ENCODE measurements at places on chromosomes 3 and 15.

DNA sequence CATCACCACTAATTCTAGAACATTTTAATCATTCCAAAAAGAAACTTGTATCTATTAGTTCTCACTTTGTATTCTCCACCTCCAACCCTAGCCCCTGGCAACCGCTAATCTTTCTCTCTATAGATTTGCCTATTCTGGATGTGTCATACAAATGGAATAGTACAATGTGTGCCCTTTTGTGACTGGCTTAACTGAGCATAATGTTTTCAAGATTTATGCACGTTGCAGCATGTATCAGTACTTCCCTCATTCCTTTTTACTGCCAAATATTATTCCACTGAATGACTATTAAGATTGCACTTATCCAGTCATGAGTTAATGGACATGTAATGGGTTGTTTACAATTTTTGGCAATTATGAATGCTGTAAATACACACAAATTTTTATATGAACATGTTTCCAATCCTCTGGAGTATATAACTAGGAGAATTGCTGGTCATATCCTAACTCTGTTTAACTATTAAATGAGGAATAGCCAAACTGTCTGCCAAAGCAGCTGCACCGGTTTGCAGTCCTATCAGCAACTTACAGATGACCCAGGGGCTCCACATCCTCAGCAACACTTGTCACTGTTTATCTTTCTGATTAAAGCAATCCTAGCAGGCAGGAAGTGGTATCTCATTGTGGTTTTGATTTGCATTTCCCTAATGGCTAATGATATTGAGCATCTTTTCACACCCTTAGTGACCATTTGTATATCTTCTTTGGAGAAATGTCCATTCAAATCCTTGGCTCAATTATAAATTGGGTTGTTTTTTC lies 42.9 kb downstream of the DCUN1D1 start:
- no peak for DNase-seq

GRCh38 chr15:86016750-86017149 lies 62.9 kb upstream of the AGBL1 start:
- no peak for DNase-seq

GRCh38 chr15:29917600-29918597 lies 95.6 kb upstream of the TJP1 start:
- DNase-seq = no peak

DNA sequence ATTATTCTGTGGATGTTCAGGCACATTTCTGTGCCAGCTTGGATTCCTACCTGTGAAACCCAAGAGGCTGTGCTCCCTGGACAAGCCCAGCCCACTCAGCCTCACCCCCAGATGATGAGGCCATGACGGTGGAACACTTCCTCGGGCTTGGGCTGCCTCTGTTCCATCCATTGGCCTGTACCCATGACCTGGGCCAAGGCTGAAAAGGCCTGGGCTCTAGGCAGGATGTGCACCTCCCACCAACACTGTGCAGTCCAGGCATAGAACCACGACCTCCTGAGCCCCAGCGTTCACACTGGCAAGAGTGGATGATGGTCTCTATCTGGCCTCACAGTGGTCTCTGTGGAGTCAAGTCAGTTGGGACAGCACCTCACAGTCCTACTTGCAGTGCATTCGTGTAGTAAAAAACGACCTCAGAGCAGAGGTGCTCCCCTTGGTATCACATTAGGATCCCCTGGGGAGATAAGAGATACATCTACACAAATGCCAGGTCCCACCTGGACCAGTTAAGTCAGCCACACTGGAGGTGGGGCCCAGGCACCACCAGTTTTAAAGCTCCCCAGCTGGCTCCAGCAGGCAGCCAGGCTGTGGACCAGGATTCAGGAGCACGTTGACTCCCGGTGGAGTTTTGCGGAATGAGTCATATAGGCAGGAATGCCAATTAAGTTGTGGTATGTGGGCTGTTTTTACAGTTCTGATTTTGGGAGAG lies 39.0 kb upstream of the IGF1R start:
- DNase-seq = peak; percentile 90

DNA sequence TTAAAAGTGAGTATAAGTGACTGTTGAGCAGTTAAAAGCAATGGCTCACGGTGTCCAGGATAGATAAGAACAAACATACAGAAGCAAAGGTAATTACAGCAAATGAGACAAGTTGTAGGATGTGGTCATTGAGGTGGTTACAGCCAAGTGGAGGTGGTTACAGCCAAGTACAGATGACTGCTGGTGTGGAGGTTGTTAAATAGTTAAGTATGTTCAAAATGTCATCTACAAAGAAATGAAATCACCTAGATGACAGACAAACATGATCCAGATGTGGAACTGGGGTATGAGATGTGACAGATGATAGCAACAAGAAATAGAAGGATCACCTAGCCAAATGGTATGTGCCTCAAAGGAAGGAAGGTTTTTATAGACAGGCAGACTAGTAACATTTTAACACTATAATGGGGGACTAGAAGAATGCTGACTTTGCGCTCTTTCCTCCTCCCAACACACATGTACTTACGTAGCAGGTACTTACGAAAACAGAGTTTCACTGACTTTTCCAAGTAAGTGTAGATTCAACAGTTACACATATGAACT lies 6.8 kb upstream of the ANKRD28 start:
- DNase-seq = no peak

- no peak for DNase-seq
Measured at GRCh38 chr3:111073218-111073617, 1.6 kb downstream of the NECTIN3 start.

DNA sequence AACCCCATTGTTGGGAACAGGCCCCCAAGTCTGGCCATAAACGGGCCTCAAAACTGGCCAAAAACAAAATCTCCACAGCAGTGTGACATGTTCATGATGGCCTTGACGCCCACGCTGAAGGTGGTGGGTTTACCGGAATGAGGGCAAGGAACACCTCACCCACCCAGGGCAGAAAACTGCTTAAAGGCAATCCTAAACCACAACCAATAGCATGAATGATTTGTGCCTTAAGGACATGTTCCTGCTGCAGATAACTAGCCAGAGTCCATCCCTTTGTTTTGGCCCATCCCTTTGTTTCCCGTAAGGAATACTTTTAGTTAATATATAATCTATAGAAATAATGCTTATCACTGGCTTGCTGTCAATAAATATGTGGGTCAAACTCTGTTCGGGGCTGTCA lies 47.7 kb downstream of the KLHDC8B start:
- DNase-seq = no peak

DNA sequence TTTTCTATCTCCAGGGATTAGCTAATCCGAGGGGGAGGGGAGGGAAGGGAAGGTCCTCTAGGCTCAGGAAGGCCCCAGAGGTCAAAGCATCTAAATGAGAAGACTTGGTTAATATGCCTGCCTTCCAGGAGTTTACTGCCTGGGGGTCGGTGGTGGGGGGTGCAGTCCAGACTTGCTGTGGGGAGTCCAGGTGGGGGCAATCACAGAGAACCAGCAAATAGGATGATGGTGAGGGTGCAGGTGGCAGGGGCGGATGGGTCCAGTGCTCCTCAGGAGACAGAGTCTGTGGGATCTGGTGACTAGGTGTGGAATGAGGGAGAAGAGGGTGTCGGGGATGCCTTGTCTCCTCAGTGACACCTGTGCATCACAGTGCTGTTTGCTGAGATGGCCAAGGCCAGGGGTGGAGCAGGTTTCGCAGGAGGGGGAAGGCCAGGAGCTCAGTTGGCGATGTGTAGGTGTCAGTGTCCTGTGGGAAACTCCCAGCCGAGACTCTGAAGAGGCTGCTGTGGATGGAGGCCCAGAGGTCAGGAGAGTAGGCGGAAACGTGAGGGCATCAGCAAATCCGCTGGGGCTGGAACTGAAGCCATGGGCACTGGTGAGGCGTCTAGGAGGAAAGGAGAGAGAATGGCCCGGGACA lies 8.1 kb downstream of the CFAP100 start:
- no peak for DNase-seq

DNA sequence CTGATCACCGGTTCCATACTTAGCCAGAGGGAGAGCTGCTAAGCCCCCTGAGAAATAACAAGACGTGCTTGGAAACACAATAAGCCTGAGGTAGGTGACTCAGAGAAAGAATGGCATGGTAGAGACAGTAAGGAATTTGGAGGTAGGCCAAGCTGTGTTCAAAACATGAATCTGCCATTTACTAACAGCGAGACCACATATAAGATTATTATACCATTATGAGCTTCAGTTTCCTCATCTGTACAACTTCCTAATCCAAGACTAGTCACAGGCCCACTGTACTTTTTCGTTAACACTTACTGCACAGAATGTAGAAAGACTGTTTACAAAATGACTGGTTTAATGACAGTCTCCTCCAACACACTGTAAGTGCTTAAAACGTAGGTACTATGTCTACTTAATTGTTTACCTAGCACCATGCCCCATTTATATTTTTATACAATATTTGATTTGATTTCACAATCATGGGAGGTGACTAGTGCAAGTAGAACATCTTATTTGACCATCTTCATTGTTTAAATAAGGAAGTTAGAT lies 25.7 kb downstream of the ATOSA start:
- peak; percentile 80 for DNase-seq

GRCh38 chr15:65761210-65761926 lies 30.7 kb downstream of the DENND4A start:
- no peak for DNase-seq

DNA sequence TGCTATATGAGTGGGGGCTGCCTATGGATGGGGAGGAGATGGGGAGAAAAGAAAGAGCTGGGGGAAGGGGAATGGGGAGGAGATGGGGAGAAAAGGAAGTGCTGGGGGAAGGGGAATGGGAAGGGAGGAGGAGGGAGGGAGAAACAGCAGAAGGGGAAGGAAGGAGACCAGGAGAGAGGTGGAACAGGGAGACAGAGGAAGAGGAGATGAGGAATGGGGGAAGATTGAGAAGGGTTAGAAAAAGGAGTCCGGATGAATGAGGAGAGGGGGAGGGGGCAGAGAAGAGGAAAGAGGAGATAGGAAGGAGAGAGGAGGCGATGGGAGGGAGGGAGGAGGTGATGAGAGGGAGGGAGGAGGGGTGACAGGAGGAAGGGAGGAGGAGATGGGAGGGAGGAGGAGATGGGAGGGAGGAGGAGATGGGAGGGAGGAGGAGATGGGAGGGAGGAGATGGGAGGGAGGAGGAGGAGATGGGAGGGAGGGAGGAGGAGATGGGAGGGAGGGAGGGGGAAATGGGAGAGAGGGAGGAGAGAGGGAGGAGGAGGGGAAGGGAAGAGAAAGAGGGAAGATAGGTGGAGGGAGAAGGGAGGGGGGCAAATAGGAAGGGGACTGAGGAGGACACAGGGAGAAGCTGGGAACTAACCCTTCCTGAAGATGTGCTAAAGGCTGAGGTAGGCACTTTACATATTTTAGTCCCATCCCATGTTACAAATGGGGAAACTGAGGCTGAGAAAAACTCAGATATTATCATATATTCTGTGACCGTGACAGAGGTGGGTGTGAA lies 6.6 kb upstream of the BCL2L10 start:
- no peak for DNase-seq

DNA sequence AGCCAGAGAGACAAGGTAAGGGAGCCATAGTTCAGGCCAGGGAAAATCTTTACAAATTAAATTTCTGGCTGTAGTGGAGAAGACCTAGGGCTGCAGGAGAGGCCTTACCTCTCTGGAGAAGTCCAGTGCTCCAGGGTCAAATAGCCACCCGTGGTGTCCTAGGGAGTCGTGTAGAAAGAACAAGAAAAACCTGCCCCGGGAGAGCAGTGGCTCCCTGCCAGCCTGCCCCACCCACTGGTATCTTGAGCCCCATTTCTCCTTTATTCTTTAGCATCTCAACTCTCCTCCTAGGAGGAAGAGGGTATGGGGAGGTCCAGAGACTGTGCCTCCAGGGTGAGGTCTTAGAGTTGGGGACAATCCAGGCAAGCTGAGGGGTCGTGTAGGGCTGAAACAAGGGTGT lies 32.1 kb upstream of the NTRK3 start:
- DNase-seq = no peak

- no peak for DNase-seq
Measured at GRCh38 chr15:84006421-84006820, 229.2 kb upstream of the GOLGA6L4 start.

DNA sequence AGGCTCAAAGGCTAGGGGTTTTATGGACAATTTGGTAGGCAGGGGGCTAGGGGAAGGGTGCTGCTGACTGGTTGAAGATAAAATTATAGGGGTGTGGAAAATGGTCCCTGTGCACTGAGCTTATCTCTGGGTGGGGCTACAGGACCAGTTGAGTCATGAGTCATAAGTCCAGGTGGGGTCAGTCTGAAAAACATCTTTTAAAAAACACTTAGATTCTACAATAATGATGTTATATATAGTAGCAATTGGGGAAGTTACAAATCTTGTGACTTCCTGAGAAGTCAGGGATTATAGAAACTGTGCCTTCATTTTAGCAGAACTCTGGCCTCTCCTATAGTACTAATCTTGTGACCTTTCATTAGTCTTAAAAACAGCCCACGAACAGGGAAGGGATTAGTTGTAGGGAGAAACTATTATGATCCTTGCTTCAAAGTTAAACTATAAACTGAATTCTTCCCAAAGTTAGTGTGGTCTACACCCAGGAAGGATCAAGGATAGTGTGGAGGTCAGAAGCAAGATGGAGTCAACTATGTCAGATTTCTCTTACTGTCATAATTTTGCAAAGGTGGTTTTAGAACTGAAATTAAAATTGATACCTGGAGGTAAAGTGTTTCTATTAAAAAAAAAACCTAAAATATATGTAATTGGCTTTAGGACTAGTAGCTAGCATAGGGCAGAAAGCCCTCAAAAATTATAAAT lies 130.1 kb downstream of the P2RY1 start:
- no peak for DNase-seq

GRCh38 chr3:188914552-188914951 lies 257.2 kb upstream of the TPRG1 start:
- DNase-seq = no peak

GRCh38 chr3:38723569-38724391 lies 74.3 kb upstream of the SCN5A start:
- DNase-seq = no peak

DNA sequence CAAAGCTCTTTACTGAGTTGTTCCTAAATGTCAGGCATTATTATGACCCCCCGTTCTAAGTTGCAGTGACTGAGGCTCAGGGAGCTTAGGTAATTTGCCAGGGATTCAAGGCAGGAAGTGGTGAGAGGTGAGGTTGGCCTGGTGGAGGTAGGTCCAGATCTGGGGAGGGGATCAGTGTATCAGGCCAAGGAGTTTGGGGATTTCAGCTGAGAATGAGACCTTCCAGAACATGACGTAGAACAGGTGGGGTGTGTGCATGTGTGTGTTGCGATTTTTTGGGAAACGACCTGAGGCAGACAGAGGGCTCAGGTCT lies 41.1 kb upstream of the MRPS22 start:
- DNase-seq = no peak

- no peak for DNase-seq
Measured at GRCh38 chr3:102329066-102329465, 105.7 kb upstream of the ZPLD1 start.

DNA sequence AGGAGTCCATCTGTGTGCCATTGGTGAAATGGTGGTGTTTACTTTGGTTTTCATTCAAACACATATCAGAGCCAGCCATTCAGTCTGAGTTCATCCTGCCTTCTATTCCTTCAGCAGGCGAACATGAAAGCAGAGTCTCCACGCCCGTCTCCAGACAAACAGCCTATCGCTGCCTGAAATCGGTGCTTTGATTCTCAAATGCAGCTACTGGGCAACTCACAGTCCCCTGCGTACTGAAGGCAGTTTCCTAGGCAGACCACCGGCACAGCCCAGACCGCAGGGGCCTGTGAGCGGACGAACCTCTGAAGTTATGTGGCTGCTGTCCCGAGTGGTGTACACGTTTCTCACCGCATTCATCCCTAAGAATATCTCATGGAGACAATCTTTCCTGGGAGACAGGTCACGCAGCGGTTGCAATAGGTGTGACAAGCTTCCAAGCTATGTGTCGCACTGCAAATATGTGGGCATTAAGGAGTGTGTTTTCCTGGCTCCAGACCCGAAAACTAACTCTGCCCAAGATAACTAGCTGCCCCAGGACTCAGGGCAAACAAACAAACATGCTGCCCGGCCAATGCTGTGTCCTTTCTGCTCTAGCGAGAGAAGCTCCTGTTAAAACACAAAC lies 16.9 kb upstream of the RYR3 start:
- DNase-seq = no peak

Measured in RWPE1 (cell line).